ENCODE measurements at places on chromosomes 16 and 17.
A peak's percentile ranks its signal among the peaks of the same experiment; 100 is the strongest.

- DNase-seq: peak; percentile 43
Measured at GRCh38 chr17:52158450-52159042, at the start of gene CA10. Gene CA10, minus strand, starts transcription at chr17:52158714.

DNA sequence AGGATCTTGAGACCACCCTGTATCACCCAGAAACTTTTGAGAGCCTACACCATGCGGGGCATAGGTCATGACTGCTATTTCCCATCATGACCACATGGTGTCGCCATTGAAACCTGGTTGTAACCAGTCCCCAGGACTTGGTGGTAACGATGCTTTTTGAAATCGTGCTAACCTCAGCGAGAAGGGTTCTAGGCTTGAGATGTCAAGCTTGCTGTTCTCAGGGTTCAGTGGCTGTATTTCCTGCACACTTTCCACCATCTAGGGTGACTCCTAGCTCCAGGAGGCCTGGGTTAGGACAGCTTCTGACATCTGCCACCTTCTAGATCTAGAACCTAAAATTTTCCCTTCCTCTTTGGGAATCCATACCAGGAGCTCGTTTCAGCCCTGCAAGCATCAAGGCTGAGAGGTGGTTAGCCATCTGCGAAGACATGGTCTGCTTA, 13.0 kb upstream of the SPNS3 start:
- DNase-seq: peak; percentile 73

- DNase-seq: no peak
Measured at GRCh38 chr16:69845181-69845580, 83.0 kb downstream of the WWP2 start.

GRCh38 chr17:20981046-20981920, 61.5 kb downstream of the USP22 start:
- no peak for DNase-seq

- no peak for DNase-seq
Measured at GRCh38 chr17:68356520-68356919, 65.2 kb downstream of the ARSG start.

GRCh38 chr17:3532106-3532858, 25.3 kb downstream of the TRPV3 start:
- no peak for DNase-seq

DNA sequence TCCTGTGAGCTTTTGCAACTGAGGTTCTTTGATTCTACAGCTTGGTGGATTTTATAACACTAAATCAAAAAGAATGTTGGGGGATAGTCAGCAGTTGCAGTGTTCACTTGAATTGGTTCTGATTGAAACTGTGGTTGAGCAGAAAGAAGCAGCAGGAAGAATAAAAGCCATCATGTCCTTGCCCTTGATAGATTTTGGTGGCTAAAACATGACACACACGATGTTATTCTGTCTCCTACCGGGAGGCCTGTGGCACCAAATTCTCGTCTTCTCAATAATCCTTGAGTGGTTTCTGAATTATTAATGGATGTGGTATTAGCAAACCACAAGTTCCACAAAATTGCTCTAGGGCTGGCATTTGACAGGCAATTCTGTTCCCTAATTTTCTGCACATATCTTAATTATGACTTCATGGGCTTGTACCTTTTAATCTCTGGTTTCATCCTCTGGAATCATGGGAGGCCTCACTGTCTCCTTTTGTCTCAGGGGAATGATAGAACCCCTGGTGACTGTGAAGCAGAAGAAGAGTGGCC, 338.2 kb downstream of the SNX29 start:
- DNase-seq: no peak

DNA sequence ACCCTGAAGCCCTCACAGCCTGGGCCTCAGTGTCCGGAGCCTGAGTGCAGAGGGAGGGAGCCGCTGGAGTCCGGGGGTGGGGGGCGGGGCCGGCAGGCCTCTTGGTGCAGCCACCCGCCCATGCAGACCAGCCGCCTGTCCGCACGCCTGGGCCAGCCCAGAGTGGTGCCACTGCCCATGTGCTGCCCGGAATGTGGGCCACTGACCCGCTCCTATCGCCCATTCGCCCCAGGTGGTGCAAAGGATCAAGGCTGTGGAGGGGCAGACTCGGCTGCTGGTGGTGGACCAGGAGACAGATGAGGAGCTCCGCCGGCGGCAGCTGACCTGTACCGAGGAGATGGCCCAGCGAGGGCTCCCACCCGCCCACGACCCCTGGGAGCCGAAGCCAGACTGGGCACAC, 2.6 kb downstream of the NHERF2 start:
- no peak for DNase-seq

- DNase-seq: no peak
Measured at GRCh38 chr16:57115168-57115513, 22.8 kb downstream of the CPNE2 start.

- DNase-seq: no peak
Measured at GRCh38 chr17:73470316-73470826, 158.6 kb upstream of the CDC42EP4 start.

DNA sequence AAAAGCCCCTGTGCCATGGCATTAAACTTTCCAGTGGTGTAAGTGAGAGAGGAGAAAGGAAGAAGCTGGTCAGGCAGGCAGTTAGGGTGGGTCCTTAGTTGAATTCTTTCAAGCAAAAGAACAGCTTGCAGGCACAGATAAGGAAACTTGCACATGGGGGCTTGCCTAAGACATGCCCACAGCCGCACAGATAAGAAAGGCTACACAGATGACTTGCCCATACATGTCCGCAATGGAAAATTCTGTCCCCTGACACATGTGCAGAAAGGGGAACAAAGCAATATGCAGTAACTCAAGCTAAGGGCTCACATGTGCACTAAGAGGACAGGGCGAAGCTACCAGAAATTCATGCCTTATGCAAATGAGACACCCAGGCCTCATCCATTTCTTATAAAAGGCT, 69.9 kb downstream of the GSG1L start:
- DNase-seq: no peak

- no peak for DNase-seq
Measured at GRCh38 chr16:568401-569258, 1.1 kb upstream of the PIGQ start.

GRCh38 chr17:82090549-82091263, 7.3 kb downstream of the FASN start:
- DNase-seq: no peak

DNA sequence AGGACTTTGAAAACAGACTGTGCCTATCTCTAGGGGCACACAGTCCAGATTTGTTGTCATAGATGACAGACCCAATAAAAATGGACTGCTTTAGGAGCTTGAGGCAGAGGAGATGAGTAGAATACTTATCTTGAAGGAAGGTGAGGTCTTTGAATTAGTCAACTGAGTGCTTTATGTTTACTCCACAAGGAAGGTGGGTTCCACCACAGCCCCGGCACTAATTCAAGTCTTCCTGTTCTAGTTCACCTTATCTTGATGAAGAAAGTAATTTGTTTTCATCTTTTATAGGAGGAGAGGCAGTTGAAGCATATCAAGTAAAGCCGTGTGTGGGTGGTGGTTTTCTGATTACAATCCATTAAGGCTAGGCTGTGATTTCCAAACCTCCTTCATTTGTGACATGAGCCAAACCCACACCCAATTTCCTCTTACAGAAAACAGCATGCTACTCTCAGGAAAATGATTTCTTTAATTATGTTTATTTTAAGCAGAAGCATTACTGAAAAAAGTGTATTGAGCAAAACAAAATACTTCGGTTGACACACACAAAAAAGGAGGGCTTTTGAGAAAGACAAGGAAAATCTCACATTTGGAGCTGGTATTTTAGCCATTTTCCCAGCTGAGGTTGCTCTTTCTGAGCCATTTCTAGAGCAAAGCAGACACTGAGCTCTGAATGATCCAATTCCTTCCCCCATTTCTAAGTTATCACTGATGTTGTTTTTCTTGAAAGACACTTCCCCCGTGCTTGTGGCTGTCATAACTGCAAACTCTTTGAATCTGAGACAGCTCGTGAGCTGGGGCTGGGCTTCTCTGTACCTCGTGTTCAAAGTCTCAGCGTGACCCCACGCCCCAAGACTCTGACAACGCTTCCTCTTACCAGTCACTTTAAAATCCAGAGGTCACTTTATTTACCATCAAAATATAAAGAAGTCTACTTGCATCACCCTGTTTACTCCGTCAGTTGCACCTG, 35.4 kb downstream of the CDRT15 start:
- no peak for DNase-seq

- no peak for DNase-seq
Measured at GRCh38 chr16:4976079-4976478, 17.9 kb downstream of the SEC14L5 start.

GRCh38 chr17:34562387-34562786, 17.0 kb upstream of the TMEM132E start:
- no peak for DNase-seq

DNA sequence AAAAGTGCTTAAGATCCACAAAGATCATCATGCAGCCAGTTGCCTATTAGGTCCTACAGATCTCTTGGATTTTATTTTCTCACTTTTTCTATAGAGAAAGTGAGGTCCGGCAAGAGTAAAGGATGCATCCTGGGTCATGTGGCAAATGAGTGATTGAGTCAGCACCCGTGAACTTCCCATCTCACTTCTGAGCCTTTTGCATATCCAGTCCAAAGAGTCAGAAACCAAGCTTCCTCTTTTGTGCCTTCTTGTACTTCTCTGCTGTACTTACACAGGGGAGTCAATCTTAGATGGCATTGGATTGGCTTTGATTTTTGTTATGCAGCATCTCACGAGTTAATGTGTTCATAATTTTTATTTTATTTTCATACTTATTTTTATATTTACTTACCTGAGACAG, 114.2 kb upstream of the IRX5 start:
- DNase-seq: no peak

GRCh38 chr16:86286991-86287663, 223.2 kb upstream of the FOXF1 start:
- DNase-seq: no peak

DNA sequence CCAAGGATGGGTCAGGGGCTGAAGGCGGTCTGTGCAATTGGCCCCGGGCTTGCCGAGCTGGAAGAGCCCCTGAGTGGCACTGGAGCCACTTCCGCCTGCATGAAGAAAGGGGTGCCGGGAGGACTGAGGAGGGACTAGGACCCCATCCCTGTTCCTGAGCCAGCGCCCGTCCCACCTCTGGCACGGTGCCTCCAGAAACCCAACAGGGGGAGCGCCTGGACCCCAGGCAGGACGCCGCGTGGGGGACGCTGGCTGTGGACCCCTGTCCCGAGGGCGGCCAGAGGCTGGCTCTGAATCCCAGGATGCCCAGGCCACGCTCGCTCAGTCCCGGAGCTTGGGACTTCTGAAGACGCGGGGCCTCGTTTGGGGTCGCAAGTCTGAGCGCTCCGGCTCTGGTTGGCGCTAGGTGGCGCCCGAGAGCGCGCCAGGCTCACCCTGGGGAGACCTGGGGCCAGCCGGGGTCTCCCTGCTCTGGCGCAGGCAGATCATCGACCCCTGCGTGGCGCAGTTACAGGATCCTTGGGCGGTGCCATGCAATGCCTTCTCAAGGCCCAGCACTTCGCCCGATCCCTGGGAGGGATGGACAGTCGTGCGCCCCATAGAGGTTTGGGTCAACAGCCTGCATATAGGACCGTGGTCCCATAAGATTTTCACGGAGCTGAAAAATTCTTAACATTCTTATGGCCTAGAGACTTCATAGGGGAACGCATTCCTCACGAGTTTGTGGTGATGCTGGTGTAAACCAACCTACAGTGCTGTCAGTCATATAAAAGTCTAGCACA, 58.5 kb upstream of the CREBBP start:
- DNase-seq: peak; percentile 68

- DNase-seq: no peak
Measured at GRCh38 chr16:80144191-80144590, 396.6 kb upstream of the DYNLRB2 start.

DNA sequence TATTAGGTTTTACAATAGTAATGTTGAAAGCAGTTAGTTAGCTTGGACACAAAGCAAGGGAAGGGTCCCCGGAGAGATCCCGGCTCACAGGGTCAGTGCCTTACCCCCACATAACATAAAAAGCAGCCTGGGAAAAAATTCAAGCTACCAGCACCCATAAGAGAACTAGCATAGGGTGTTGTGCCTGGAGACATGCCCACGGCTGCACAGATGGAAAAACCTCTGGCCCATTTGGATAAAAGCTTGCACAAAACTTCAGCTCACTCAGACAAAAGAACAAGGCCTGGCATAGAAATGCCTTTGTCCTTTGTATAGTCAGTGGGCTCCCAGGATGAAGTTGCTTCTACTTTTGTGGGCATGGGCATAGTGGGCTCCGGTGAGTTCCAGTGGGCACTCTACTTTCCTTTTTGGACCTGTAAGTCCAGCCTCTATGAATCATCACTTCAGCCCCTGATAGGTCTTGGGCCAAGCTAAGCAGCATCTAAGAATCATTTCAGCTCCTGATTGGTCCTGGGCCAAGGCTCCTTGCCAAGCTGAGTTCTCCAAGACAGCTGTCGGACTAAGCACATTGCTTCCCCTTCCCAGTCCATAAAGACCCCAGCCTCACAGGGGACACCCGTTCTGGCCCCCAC, 1.3 kb upstream of the RDM1 start:
- DNase-seq: no peak

DNA sequence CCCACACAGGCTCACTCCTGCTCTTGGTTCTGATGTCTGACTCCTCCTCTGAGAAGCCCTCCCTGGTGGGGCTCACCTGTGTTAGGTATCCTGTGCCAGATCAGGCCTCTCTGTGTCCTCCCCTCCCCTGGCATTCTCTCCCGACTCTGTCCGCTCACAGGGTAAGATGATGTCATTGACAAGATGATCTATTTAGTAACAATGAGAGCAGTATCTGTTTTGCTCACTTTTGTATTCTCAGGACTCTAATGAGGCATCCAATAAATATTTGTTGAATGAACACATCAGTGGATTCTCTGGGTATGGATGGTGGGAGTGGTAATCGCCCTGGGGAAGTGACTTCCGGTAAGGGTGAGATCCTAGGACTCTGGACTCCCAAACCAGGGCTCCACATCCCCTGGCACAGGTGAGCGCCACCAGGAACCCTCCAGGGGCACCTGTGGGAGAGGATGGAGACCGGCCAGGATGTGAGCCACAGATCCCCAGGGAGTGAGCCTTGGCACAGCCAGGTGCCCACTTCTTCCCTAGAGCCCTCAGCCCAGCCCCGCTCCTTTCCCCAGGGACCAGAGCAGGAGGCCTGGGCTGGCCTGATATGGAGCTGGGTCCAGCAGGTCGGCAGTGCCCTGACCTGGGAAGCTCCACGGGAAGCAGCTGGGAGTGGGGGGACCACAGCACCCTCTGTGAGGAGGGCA, 5.4 kb upstream of the HAP1 start:
- DNase-seq: no peak

- DNase-seq: no peak
Measured at GRCh38 chr17:65103896-65104295, 33.3 kb upstream of the RGS9 start.

- DNase-seq: no peak
Measured at GRCh38 chr17:33970279-33970678, 284.8 kb upstream of the CCL2 start.

Measured in neuronal stem cell (in vitro differentiated cells).